ENCODE measurements at places on chromosomes 7 and 10. TPM values are rescaled to one million over a fixed set of nuclear protein-coding genes. Genes with fewer than 3 reads are reported as not detected.
A peak's percentile ranks its signal among the peaks of the same experiment; 100 is the strongest.

PALD1 gene
- total RNA-seq = 4.8 TPM

DNA sequence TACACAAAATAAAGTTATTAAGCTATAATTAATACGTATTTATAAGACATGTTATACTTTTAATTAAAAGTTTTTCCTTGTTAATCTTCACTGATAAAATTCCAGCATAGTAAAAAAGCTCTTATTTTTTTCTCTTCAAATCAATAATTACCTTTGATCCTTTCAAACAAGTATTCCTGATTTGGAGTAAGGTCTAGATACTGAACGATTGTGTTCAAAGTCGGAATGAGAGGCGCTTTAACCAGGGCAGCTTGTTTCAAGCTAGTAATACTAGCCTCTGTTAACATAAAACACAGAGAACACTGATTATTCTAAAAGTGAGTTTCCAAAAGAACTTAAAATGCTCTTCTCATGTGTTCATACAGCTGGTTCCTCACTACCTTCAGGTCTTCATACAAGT, 27.0 kb downstream of the TMEM209 start:
- no peak for DNase-seq

DNA sequence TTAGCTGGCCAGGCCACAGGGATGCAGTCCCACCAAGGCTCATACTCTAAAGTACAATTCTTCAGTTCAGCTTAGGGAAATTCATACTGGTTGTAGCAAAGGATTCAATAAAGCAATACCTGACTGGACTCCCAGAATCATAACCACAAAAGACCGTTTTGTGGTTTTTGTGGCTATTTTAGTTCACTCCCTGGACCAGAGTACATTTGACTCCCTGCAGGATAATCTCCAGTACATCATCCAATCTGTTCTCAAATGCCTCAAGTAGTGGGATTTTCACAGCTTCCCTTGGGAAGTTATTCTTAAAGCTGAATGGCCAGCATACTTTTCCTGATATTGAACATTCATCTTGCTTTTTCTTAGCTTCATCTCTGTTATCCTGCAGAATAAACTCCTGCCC, 29.3 kb upstream of the YAE1 start:
- DNase-seq = no peak

DNA sequence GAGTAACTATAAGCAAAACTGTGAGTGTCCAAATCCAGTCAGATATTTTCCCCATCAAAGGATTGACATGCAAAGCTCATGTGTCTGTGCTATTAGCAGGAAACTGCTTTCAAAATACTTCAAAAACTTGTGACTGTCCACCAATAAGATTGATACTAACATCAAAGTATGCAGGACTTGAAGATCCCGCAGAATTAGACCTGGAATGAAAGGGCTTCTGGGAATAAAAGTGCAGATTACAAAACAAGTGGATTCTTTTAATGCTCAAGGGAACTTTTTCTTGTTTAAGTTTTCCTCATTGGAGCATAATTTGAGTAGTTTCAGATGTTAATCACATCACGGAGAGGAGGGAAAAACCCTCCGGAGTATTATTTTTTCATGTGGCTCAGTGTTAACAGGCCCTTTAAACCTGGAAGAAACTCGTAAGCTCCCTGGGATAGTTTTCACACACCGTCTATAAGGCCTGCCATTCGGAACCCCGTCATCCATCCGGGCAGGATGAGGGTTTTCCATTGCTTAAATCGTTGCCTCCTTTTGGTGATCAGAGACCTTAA, 33.9 kb upstream of the MKX start:
- DNase-seq = no peak

- DNase-seq = no peak
Observed at GRCh38 chr7:51158742-51159445, 157.7 kb downstream of the COBL start.

ITPRID1 gene
- not detected for total RNA-seq

GRCh38 chr7:44782460-44782859, 14.0 kb upstream of the PPIA start:
- DNase-seq = no peak

DNA sequence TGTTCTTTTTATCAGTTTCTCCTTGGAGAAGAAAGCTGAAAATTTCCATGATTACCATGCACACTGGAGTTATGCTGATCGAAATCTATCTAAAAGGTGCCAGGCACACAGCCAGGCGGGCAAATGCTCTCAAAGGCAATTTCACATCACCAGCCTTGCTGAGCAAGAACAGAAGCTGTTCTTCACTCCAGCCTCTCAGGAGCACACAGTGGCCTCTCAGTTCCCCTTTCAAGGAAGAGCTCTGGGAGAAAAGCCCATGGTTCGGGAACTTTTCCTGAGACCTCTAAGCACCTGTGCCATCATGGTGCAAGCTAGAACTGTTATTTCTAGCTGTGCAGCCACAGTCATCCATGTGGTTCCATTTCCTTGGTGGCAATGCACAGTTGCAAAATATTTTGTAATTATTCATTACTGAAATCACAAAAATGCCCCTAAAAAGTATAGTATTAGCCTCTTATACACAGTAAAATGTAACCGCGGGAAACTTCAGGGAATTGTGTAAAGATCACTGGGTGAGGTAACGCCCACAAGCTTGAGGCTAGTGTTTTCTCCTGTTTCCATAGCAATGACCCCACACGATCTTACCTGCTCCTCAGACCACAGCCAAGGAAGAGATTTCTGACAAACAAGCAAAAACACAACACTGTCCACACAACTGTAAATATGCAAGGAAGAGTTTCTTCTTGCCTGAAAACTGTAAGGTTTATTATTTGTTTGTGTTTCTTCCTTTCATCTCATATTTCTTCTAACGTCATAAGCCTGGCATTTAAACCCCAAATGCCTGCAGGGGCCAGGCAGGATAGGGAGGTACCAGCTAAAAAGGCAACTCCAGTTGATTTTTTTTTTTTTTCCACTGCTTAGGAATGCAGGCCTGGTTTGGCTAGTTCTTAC, 121.2 kb downstream of the FAM107B start:
- no peak for DNase-seq

- DNase-seq = no peak
Observed at GRCh38 chr10:6170638-6171037, 32.1 kb upstream of the PFKFB3 start.

DNA sequence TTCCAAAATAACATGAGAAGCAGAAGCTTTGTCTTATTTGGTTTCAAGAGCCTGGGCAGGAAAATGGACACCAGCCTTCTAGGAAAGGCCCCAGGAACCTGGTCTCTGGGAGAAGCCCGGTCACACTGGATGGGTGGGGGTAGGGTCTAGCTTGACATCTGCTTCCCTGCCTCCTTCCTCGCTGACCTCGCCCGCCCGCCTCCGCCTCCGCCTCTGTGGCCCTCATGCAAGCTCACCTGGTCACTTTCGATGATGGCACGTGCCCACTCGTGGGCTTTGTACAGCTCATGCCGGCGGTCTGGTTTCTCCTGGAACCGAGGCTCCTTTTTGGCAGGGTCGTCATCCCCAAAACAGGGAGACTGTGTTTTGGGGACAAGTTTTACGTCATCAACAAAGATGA, 63.4 kb downstream of the SCRN1 start:
- no peak for DNase-seq

DNA sequence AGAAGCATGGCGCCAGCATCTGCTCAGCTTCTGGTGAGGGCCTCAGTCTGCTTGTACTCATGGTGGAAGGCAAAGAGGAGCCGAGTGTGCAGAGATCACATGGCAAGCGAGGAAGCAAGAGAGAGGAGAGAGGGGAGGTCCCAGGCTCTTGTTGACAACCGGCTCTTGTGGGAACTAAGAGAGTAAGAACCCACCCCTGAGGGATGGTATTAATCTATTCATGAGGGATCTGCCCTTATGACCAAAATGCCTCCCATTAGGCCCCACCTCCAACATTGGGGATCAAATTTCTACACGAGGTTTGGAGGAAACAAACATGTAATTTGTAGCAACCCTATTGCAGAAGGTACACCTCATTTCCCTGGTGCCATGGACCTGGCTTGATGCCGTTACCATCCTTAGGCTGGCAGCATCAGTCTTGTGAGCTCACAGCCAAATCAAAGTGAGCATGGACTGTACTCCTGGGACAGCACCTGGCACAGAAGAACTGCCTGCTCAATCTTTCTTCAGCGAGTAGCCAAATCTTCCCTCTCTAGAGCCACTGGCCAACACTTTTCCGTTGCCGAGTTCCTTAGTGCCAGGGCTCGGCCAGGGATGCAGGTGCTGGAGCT, 6.5 kb downstream of the BTBD16 start:
- no peak for DNase-seq

- peak; percentile 30 for DNase-seq
Observed at GRCh38 chr7:112204499-112205342, 1.5 kb downstream of the DOCK4 start.

Data from hematopoietic multipotent progenitor cell (in vitro differentiated cells).